Posterior cingulate gyrus (tissue), 11 donors: ENCODE measurements at places on chromosomes 7 and 10.

DNA sequence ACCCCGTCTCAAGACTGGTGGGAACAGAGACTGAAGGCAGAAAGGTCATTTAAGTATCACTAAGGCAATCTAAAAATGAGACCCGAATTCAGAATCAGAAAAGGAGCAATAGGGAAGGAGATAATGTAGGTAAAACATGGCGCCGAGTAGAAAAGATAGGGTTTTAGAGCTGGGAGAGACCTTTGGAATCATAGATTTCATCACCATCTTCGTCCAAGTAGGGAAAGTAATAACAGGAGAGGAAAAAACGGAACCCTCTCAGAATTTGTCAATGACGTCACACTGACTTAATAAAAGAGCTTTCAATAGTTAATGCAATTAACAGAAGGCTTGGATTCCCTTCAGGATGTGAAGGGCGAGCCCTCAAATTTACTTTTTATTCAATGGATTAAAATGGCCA lies 1.0 kb upstream of the UBN2 start:
- no peak for DNase-seq

DNA sequence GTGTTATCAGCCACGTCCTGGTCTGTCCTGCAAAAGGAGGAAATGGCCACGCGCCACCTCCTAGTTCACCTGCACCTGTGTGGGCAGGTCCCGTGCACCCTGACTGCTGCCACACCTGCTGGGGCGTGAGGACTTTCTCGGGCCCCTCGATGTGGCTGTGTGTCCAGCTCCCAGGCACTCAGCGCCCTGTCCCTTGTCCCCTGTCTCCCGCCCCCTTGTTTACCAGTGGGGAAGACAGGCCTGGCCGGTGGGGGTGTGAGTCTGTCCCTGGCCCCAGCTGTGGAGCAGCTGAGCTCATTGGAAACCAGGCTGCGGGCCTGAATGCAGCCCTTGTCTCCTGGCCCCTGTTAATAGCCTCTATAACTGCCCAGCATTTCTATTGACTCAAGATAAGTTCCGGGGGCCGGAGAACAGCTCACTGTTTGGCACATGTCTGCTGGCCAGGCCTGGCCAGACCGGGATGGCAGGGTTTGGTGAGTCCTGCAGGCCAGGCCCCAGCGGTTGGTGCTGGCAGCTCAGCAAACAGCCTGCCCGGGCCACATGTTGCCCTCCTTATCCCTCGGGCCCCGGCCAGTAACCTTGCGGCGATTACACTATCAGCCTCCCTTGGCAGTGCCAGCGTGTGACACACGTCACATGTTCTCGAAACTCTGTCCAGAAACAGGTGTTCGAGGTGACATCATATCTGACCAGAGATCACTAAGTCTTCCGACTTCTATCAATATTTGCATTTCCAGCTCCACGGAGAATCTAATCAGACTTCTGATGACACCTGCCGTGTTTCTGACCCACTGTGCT lies 52.1 kb downstream of the FOXL3 start:
- DNase-seq = peak; percentile 98

GRCh38 chr7:117004899-117005298 lies 51.6 kb downstream of the ST7 start:
- DNase-seq = no peak

DNA sequence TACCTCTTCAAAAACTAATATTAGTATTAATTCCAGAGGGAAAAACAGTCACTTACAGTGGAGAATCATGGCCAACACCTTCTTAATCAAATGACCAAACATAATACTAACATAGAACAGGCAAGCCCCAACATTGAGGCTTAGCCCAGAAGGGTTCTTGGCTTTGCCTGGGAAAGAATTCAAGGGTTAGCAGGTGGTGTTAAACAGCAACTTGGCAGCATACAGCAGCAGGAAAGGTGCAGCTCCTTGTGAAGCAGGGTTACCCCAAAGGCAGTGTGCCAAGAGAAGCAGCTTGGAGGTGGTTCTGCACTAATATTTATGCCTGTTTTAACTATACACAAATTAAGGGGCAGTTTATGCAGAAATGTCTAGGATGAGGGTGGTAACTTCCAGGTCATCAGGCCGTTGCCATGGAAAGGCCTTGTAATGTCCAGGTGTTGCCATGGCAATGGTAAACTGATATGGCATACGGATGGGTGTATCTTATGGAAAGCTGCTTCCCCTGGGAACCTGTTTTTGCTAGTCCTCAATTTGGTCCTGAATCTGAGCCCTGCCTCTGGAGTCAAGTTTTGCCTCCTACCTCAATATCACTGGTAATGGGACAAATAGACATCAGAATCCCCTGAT lies 27.2 kb upstream of the BEND7 start:
- DNase-seq = no peak

GRCh38 chr7:11082552-11083213 lies 109.0 kb downstream of the PHF14 start:
- no peak for DNase-seq

DNA sequence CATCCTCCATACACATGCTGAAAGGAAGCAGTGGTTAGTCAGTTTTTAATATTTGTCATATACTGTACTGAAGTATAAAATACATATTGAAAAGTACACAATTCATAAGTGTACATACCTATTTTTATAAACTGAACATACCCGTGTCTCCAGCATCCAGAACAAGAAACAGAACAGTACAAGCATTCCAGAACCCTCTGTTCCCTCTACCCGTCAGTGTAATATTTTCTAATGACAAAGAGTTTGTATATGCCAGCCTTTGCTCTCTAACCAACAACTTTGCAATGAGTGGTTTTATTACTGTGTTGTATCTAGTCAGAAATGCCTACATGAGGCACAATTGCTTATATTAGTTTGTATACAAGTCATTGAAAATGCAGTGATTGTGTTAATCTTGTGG lies 18.7 kb upstream of the RAB18 start:
- no peak for DNase-seq

GRCh38 chr10:69803809-69804208 lies 2.1 kb downstream of the COL13A1 start:
- DNase-seq = peak; percentile 70

DNA sequence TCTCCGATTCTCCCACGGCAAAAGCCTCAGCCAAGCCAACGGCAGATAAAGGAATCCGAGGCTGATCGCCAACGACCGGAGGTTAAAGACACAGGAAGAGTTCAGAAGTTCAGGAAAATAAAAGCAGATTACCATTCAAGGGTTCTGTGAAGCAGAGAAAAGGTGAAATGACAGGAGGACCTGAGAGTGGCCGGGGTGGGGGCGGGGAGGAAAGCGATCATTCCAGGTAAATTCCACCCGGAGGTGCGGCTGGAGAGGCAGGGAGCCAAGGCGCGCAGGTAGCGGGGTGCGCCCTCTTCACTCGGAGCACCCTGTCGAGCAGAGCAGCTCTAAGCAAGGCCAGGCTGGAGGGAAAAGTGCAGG lies 35.3 kb upstream of the SEPHS1 start:
- DNase-seq = no peak

GRCh38 chr7:2299870-2300512 lies 14.2 kb downstream of the SNX8 start:
- DNase-seq = no peak
